HS-27A (cell line): ENCODE measurements at places on chromosomes 3 and 15.

GRCh38 chr3:185846037-185846436 lies 21.2 kb upstream of the IGF2BP2 start:
- no peak for DNase-seq

GRCh38 chr3:145752576-145752975 lies 408.4 kb downstream of the PLOD2 start:
- DNase-seq, result no peak

- no peak for DNase-seq
These were observed 9.9 kb downstream of the ALDH1A3 start for GRCh38 chr15:100889385-100890050.

GRCh38 chr15:85540085-85540797 lies 159.8 kb downstream of the AKAP13 start:
- DNase-seq, result no peak

DNA sequence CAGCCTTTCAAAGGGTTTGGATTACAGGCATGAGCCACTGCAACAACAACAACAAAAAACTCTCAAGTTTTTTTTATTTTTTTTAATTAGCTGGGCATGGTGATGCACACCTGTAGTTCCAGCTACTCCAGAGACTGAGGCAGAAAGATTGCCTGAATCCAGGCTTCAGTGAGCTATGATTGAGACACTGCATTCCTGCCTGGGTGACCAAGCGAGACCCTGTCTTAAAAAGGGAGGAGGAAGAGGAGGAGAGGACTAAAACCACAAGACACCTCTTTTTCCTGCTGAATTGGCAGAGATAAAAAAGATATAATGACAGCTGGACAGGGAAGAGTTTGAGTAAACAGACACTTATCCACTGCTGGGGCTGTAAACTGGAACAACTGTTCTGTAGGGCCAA lies 22.7 kb upstream of the CHRNB4 start:
- no peak for DNase-seq

GRCh38 chr3:58991026-58991425 lies 58.8 kb downstream of the CFAP20DC start:
- no peak for DNase-seq

GRCh38 chr3:71010726-71011455 lies 572.6 kb downstream of the FOXP1 start:
- no peak for DNase-seq

- peak; percentile 92 for DNase-seq
These were observed at the start of gene TM4SF1 for GRCh38 chr3:149377408-149378364. TSS of gene TM4SF1 (minus strand) at chr3:149377649. CDS start at chr3:149377547, 102 bp downstream.

GRCh38 chr3:72565593-72565992 lies 282.7 kb downstream of the SHQ1 start:
- DNase-seq, result no peak

DNA sequence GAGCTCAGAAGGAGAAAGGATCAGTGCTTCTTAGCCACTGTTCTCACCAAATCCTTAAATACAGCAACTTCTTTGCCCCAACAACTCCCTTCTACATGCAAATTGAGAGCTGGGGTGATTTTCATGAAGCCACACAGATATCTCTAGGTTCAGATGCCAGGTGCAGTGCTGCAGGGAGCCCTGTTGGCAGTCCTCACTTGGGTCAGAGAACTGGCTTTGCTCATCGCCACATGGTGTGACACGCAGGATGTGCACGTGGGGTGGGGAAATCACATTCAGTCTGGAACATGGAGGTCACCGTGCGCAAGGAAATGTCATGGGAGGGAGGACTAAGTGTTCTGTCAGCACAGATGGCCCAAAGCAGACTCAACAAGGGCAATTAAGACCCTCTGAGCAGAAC lies 103.8 kb downstream of the WDR76 start:
- no peak for DNase-seq

- DNase-seq, result no peak
These were observed 8.6 kb upstream of the BLM start for GRCh38 chr15:90708516-90708915.

DNA sequence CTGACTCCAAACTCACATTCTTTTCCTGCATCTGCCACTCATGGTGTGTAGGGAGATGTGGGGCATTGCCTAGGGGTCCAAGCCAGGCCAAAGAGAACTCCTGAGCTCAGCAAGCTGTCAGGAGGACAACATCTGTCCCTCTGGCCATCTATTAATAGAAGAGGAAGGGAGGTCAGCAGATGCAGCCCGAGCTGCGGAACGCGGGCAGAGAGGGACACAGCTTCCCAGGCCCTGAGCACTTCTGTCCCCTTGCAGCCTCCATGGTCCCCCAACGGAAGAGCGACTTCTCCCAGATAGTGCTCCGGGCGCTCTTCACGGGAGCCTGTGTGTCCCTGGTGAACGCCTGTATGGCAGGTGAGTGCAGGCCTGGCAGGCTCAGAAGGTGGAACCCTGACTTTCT lies 37.3 kb upstream of the PDE8A start:
- DNase-seq, result no peak

DNA sequence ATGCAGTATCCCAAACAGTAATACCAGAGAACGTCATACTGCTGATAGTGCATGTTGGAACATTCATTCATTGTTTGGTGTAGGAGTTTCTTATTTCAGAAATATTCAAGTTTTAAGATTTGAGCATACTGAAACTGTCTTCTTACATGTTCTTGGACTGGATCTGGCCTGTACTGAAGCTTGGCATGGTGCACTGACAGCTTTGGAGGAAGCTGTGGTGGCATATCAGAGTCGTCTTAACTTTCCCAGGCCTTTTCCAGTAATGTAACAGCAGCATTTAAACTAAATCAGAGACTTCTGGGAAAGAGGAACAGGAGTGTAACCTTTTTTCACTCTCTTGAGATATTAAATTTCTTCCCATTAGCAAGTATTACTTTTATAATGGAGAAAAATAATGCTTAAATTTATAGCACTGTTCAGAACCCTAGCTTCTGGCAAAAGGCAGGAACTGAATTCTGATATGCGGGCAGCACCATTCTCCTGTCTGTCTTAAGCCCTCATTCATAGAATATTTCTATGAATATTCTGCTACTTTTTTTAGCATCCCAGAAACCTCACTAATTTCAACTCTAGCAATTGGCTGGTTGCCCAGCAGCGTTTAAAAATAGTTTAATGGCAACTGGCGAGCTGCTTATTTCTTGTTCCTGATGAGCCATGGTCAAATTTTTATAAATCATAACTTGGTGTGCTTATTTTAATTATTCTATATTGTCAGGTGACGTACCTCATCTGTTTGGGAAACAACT lies 31.1 kb downstream of the DNAJC13 start:
- DNase-seq, result no peak

DNA sequence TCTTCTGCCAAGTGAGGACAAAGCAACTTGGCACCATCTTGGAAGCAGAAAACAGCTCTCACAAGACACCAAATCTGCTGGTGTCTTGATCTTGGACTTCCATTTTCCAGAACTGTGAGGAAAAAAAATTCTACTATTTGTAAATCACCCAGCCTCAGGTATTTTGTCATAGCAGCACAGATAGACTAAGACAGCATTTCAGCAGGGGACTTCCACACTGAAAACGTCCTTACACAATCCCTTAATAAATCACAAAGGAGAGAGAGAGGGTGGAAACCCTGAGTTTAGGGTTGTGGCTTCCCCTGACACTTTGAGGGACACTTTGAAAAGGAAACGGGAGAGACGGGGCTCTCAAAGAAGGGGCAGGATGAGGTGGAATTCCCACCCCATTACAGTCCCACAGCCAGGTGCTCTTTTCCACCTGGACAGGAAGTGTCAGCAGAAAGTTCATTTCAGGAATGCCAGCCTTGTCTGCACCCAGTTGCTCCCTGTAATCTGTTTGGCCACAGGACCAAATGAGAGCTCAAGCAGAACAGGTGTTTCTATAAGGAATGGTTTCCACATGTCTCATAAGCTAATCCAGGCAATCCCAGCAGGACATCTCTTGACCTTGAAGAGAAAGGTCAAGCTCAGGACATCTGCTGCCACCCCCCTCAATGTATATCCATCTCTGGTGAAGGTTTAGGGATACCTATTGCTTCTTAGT lies 51.3 kb downstream of the MYLK start:
- DNase-seq, result no peak

GRCh38 chr15:40953713-40954074 lies 423 bp downstream of the CHAC1 start:
- no peak for DNase-seq

DNA sequence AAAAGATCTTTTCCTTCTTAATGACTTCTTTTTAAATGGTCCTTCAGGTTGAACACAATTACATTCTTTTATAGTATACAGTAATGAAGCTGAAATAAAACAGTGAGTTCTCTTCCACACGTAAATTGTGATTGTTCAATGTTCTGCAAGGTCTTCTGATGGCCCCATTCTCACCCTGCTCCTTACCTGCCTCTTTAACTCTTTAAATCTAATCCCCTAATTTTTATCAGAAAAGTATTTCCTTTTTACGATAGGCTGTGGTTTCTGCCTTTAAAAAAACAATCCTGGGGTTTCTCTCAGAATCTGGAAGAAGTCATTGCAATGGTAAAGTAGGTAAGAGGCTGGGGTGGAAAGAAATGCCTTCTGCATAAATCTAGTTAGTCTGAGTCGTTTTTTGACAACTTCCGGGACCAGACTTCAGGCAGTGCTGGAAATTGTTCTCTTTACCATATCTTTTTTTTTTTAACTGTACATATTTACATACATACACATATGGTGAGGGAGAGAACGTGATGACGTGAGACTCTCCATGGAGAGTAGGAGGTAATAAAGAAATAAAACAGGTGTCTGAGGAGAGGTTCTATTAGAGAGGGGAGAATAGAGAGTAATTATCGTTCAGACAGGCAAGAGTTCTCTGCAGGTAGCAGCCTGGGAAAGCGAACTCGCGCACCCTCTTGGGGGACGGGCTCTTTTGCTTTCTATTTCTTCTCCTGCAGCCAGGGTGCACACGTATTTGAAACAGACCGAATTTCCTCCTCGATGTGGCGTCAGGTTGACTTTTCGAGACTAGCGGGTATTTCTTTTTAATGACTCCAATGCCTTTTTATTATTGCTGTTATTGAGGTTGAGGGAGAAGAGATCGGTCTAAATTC lies at the start of gene SIDT1:
TSS of gene SIDT1 (plus strand) at position 730 of the 872 bp plus-strand sequence. CDS start 467 bp downstream, outside the sequence.
- no peak for DNase-seq

GRCh38 chr15:96340598-96341512 lies 10.4 kb downstream of the NR2F2 start:
- DNase-seq, result no peak

- no peak for DNase-seq
These were observed 56.1 kb upstream of the CMTM7 start for GRCh38 chr3:32335365-32336112.

DNA sequence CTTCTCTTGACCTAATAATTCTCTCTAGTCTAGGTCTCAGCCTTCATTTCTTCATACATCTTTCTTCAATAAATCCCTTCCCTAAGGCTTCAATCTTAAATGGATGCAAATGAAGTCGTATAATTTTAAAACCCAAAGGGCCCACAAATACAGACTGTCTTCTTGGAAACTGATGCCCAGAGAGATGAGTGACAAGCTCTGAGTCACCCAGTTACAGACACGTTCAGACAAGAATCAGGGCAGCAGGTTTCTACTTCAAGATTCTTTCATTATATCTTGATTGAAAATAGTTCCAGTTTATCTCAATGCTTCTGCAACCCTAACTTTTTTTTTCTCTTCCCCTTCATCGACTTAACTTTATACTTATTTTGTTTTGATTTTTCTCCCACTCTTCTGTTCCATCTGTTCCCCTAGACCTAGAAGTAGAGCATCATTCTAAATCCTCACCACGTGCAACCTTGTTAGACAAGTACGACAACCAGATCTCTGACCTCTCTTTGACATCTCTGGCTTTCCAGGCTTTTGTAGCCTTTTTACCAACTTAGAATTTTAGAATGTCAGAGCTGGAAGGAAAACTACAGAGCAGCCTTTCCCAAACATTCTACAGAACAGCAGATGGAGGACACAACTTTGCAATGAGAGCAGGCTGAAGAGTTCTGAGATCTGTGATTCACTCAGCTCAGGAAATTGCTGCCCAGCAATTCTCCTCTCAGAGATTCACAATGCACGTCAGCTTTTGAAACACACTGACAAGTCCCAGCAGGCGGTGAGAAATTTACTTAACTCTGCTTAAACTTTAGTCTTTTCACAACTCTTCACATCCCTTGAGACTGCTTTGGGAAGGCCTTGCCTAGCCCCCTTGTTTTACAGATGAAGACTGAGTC lies 25.3 kb downstream of the NCEH1 start:
- DNase-seq, result no peak

GRCh38 chr15:31346367-31347066 lies 19.9 kb downstream of the KLF13 start:
- no peak for DNase-seq

- DNase-seq, result no peak
These were observed 3.8 kb upstream of the ARL14 start for GRCh38 chr3:160673188-160673587.

DNA sequence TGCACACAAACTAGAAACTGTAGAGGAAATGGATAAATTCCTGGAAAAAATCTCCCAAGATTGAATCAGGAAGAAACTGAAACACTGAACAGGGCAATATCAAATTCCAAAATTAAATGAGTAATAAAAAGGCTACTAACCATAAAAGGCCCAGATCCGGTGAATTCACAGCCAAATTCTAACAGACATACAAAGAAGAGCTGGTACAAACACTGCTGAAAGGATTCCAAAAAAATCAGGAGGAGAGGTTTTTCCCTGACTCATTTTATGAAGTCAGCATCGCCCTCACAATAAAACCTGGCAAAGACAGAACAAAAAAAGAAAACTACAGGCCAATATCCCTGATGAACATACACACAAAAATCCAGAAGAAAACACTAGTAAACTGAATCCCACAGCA lies 462.4 kb upstream of the THBS1 start:
- DNase-seq, result peak; percentile 74
